Mesothelial cell of epicardium (in vitro differentiated cells): ENCODE measurements at places on chromosomes 6 and 20.

DNA sequence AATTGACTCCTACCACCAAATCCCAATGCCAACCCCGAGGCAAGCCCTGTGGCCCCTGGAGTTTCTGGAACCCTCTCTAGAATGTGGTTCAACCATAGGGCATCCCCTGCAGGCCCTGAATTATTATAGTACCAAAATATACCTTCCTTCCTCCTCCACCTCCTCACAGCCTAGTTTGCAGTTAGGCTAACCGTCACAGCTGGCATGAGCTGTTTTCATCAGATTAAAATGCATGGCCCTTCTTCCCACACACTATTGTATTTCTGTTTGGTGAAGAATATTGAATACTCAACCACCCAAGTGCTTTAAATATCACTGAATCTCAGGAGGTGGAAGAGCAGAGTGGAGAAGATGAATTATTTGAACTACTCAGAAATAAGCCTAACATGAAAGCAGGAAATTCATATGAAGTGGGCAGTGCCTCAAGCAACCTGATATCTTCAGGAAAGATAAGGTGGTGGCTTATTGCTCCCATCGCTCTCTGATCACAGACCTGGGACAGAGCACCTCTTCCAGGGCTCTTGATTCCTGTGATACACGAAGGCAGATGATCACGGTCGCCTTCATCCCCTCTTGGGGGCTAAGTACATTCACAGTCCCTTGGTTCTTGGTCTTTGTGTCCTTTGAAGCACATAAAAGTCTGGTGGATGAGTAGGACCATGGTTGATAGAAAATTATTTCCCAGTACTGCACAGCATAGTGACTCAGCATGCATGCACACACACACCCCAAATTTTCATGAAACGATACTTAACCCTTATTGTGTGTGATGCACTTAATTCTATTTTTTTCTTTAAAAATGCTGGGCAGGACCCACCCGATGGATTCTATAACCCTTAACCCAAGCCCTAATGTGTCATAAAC, 90.9 kb downstream of the PSMG4 start:
- no peak for DNase-seq

- no peak for DNase-seq
These were observed 24.4 kb downstream of the SERAC1 start for GRCh38 chr6:158143700-158144099.

GRCh38 chr20:57080796-57081195, 185.6 kb downstream of the BMP7 start:
- DNase-seq = no peak

GRCh38 chr20:3202965-3203314, 1.5 kb downstream of the DDRGK1 start:
- no peak for DNase-seq

DNA sequence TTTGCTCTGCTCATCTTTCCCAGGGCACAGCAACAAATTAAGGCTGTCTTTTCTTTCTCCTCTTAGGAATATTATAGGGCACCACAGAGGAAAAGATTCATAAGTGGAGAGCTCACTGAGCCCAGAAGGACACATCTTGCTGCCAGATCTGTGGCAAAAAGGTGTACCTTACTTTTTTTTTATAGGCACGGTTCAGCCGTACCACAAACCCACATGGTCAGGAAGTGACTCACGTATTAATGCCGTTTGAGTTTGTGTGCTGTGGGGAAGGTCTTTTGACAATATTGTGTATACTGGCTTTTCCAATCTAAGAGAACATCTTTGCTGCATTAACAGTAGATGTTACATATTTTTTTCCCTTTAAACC, 28.4 kb downstream of the PAQR8 start:
- DNase-seq = no peak

- no peak for DNase-seq
These were observed 273.2 kb downstream of the HIVEP2 start for GRCh38 chr6:142671791-142672190.

GRCh38 chr6:96547654-96548053, 15.3 kb upstream of the FHL5 start:
- DNase-seq = no peak

- DNase-seq = no peak
These were observed 122.3 kb downstream of the QRSL1 start for GRCh38 chr6:106751501-106752252.

DNA sequence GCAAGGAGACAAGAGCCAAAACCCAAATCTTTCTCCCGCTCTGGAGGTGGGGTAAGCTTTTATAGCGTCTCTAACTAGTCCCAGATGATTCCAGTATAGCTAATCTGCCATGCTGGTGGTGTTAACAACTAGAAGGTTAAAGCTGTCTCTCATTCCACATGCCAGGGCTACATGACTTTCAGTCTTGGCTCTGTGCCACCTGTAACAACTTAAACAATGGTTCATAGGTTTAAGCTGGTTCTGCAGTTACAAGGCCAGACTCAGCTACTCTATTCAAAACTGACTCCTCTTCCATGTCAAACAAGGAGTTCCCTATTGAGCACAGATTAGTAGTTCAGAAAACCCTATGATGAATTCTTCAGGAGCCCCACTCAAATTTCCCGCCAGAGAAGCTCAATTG, 128.9 kb downstream of the ELOVL4 start:
- no peak for DNase-seq

DNA sequence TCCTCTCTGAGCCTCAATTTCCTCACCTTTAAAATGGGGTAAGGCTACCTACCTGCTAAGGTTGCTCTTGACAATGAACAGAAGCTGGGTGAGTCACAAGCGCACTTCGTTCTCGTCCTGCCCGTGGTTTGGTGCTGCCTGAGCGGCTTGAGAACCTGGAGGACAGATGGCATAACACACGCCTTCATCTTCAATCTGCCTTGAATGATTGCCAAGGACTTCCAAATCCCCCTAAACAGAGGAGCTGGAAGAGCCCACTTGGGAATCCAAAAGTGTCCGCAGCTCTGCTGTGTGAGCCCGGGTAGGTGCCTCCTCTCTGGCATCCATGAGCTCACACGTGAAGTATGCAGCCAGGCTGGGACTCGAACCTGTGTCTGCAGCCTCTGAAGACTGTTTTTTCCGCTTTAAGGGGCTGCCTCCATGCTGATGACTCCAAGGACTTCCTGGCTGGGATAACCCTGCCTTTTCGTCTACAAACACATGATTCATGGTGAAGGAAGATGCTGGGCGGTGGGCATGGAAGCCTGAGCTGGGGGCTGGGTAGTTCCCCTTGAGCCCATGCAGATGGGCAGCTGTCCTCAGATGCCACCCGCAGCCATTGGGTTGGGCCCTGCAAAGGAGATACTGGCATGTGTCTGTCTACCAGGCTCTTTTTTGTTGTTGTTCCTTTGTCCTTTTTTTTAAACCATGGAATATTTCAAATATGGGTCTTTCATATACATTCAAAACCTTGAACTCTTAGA, 25.3 kb upstream of the CSNK2A1 start:
- no peak for DNase-seq

- DNase-seq = no peak
These were observed 252.9 kb downstream of the TPBG start for GRCh38 chr6:82616386-82617028.

- no peak for DNase-seq
These were observed 96.2 kb upstream of the BTN3A2 start for GRCh38 chr6:26268659-26269402.

- no peak for DNase-seq
These were observed 4.1 kb downstream of the GUCA1B start for GRCh38 chr6:42190554-42191183.

DNA sequence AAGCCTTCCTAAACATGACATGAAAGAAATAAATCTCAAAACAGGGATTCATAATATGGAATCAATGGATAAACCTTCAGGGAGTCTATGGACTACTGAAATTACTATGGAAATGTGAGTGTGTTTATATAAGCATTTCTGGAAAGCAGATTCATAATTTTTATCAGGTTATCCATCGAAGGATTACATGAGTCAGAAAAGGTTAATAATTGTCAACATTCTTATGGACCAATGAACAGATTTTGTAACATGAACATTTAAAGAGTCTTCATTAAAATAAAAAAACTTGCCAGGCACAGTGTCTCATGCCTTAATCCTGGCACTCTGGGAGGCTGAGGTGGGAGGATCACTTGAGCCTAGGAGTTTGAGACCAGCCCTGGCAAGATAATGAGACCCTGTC, 84.8 kb downstream of the AHI1 start:
- DNase-seq = no peak
